Bronchial smooth muscle cell (primary cell): ENCODE measurements at places on chromosomes 2 and 18. TPM values are rescaled to one million over a fixed set of nuclear protein-coding genes. Genes with fewer than 3 reads are reported as not detected.

The PROC gene
- not detected in 2 replicates for total RNA-seq

The HPCAL1 gene
- total RNA-seq, result 14.3 and 17.2 TPM in 2 replicates

The IL36RN gene
- not detected in 2 replicates for total RNA-seq

The ZNF396 gene
- total RNA-seq, result 1.4 and 2.2 TPM in 2 replicates

The ODC1 gene
- 47.8 and 54.3 TPM in 2 replicates for total RNA-seq

The GALNT3 gene
- total RNA-seq, result 0.16 and 0.17 TPM in 2 replicates

The AMMECR1L gene
- total RNA-seq, result 7.7 and 10.8 TPM in 2 replicates
